ENCODE measurements at places on chromosomes 6 and 20.

DNA sequence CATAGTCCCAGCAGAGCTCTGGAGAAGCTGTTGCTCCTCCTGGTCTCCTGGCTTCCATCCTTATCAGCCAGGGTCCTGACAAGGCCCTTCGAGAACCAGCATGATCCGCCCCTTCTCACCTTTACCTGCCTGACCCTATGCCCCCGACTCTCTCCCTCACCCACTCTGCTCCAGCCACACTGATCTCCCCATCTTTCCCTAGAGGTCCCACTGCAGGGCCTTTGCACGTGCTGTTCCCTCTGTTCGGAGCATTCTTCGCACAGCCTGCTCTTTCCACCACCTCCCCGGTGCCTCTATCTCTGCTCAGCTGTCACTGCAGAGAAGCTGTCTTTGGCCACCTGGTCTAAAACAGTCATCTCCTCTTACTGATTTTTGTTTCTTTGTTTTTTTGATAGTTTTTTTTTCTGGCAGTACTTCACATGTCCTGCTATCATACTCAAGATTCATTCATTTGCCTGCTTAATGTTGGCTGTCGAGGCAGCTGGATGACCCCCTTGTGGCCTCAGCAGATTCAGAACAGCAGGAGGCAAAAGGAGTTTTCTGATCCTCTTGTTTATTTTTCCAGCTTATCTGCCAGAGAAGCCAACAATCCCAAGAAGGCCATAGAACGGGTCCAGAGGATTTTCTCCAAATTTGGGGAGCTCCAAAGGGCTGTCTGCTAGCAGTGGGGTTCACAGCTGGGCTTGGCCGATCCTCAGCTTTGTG, 1.6 kb upstream of the PTGIS start:
- no peak for DNase-seq

- no peak for DNase-seq
Measured at GRCh38 chr6:126127659-126128058, 141.3 kb downstream of the TRMT11 start.

- DNase-seq, result no peak
Measured at GRCh38 chr6:72913797-72914196, 291.9 kb downstream of the KCNQ5 start.

DNA sequence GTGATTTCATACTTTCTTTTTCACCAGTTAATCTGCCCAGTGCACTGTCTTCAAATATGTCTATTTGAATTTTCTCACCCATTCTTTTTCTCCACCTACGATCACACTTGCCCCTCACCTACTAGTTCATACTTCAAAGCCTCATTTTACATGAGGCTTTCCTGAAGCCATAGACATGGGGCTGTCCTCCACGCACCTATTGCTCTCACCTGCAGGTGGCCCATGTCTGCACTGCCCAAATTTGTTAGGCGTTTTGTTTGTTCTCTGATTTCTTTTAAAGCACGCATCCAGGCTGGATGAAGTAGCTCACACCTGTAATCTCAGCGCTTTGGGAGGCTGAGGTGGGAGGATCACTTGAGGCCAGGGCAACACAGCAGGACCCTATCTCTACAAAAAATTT, 106.8 kb upstream of the RIPOR2 start:
- DNase-seq, result no peak

DNA sequence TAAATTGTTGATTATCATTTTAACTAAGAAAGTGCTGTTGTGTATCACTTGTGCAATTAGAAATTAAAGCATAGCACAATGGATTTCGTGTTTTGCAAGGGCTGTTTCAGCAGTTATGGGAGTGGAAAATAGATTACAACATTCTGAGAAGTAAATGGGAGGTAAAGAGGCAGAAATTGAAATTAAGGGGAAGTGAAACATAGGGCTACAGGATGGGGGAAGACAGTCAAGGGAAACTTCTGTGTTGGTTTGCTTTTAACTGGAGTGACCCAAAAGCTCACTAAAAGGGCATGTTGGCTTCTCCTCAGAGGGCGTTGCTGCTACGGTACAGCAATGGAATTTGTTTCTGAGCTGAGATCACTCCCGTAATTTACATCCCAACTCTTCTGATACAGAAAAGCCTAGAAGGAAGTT, 147.5 kb downstream of the BCAS1 start:
- DNase-seq, result no peak

DNA sequence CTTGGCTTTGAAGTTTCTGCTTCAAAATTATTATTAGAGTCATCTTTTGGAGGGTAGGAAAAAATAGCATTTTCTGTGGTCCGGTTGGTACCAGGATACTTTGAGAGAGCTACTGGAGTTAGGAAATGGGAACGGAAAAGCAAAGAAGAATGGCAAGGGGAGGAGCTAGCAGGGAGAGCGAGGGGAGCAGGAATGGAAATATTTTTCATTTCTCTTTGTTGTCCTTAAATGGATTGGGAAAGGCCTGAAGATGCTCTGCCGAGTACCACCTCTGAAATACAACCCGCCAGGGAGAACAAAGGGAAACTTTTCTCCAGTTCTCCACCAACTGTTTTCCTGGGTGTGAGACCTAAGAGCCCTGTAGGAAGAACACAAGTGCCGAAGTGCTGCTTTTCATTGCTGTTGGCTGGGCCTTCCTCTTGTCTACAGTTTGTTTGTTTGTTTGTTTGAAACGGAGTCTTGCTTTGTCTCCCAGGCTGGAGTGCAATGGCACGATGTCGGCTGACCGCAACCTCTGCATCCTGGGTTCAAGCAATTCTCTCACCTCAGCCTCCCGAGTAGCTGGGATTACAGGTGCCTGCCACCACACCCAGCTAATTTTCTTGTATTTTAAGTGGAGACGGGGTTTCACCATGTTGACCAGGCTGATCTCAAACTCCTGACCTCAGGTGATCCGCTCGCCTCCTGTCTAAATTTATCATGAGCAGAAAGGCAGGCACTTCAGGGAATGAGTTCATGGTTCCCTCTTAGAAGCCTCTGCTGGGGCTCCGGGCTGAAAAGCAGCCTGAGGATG, 3.5 kb upstream of the TRAF3IP2 start:
- DNase-seq, result no peak

DNA sequence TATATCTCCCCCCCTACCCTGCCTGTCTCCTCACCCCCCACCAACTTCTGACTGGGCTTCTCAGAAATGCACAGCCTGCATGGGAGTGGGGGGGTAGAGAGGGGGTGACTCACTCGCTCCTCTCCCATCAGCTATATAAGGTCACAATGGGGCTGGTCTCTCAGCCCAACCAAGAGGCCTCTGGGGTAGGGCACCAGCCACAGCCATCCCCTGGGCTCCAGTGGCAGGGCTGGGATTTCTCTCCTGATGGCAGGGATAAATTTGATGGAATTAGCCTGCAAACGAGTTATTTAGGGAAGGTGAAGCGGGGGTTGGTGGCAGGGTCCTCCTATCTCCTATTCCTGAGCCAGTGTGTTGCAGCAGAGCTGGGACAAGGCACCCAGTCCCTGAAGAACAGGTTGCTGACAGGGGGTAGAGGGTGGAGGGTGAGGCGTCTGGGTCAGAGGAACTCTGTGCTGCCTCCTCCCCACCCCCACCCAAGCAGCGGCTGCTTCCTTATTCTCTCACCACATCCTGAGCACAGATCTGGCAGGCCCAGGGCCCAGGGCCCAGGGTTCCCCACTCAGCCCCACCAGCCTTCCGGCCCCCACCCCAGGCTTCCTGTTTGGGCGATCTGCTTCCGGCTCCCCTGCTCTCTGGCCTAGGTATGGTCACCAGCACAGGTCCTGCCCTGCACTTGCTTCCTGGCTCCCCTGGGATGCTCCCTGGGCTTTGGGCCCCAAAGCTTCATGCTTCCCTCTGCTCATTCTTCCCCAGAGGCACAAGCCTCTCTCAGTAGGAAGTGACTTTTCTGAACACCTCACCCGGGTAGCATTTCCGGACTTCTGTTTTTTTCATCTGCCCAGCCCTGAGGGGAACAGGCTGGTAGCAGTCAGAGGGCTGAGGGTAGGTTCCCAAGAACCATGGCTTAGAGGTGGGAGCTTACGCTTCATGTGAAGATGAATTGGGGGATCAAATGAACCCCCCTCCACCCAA, 4.0 kb downstream of the PPP1R18 start:
- DNase-seq, result peak; percentile 77

- no peak for DNase-seq
Measured at GRCh38 chr20:5977975-5978374, 27.5 kb downstream of the MCM8 start.

- DNase-seq, result no peak
Measured at GRCh38 chr20:35517125-35517524, 12.3 kb downstream of the C20orf173 start.

DNA sequence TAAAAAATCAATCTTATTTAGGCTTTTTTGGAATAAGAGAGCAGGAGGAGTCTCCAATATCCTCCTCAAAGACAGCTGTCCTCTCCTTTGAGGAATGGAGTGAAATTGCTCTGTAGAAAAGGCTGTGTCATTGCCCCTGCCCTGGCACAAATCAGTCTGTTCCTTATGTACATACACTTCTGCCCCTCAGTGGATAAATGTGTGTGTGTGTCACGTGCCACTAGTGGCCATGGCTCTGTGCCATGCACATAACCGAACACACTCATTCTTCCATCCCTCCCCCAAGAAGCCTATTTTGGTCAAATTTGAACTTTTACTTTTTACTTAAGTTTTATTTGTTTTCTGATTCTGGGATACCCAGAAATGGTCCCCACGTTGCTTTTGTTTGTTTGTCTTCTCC, 49.2 kb downstream of the ANKS1A start:
- DNase-seq, result no peak

GRCh38 chr6:18323935-18324705, 59.8 kb upstream of the DEK start:
- DNase-seq, result no peak

DNA sequence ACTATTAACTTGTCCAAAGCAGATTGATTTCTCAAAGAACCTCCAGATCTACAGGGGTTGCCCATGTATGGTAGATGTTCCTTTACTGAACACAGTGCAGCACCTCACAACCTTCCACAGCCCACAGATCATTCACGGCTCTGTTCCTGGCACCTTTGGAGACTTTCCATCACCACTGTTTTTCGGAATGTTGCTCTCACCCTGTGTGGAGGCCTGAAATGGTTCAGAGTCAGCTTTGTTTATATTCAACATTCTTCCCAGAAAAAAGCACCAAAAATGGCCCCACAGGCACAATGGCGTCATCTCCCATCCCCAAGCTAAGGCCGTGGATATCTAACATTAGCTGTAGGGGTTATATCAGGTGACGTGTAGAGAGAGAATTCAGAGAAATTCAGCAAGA, 74.7 kb downstream of the DHX35 start:
- no peak for DNase-seq

DNA sequence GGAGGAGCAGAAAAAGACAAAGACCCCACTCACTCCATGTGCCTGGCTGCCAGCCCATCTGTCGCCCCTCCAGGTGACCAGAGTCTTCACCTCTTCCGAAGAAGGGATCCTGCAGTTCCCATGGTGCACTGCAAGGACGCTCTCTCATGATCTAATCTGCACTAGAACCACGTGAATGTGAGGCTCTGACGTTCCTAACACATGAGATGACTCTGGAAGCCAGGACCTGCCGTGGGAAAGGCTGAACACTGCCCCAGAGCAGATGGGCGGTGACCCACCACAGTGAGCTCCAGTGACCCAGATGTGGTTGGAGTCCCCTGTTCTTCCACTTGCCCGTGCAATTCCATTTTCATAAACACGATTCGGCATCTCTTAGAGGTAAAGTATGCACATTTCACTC, 39.6 kb upstream of the PDE10A start:
- no peak for DNase-seq

DNA sequence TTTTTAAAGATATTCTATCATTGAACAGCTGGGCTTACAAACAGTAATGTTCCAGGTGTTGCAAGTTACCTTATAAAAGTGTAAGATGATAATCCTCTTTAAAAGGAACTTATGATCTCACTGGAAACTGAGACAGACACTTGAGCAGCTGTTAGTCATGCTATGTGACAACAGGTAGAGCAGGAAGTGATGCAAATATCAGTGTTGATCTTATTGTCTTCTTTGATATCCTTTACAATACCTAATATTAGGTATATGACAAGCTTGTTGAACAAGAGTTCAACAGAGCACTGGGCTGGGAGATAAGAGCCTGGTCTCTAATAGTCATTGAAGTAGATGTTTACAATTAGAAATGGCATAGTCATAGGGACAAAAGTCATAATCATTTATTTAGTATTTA, 150.0 kb downstream of the UBE3D start:
- no peak for DNase-seq

GRCh38 chr6:109194880-109195279, 99.6 kb downstream of the CEP57L1 start:
- DNase-seq, result no peak

DNA sequence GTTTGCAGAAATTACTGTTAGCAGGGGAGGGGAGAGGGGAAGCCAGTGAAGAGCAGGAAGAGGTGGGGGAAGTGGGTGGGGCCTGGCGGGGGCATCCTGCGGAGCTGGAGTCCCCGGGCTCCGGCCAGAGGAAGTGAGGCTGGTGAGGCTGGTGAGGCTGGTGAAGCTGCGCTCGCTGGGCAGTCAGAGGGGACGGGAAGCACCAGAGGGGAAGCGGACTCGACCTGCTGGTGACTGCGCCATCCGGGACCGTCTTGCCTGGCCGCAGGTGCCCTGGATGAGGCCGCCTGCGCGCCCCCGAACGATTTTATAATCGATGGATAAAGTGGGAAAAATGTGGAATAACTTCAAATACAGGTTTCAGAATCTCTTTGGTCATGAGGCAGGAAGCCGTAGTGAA, 635.3 kb upstream of the MARCKS start:
- no peak for DNase-seq

DNA sequence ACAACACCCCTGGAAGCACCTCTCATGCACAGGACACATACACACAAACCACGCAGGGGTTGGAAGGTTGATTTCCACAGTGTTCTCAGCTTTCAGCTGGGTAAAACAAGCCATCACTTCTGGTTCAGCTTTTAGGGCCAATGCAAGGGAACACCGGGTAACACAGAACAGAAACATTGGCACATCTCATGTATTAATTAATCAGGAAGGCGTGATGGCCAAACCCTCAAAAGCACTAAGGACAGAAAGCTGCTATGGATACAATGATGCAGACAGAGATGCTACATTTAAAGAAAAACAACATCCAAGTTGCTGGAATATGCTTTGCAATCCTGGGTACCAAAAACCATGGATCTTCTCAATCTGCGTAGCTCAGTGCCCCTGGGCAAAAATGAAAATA, 104.3 kb upstream of the BEND6 start:
- no peak for DNase-seq

DNA sequence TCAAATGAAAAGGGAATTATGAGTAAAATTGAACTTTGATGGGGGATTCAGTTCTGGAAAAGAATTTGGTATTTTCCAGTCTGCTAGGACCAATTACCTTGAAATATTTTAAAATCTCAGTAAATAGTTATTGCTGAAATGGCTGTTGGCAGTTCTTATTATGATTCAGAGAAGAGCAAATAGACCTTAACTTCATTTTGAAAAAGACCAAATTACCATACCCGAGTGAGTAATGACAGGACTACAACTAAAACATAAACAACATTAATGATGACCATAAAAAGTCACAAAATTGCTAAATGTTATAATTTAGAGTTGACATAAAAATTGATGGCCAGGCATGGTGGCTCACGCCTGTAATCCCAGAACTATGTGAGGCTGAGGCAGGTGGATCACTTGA, 21.7 kb downstream of the TRIM38 start:
- no peak for DNase-seq

Data from GM12891 (cell line).